ENCODE measurements at places on chromosomes 6 and 20.

DNA sequence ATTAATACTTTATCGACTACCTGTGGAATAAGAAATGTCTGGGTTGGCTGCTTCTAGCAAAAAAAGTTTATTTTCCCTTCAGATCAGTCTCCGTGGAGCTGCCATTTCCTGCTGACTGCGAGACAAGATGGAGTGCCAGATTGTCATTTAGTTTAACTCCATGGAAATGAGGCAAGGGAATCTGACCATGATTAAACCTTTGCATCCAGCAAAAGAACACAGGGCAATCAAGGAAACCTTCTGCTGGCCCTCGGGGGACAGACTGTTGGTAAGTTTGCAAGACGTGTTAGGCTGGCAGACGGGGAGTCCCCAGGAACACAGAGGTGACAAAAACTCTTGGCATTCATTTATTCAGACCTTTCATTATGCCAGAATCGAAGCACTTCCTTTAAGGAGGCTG, 52.2 kb upstream of the SPACA1 start:
- no peak for DNase-seq

- DNase-seq = no peak
These were observed 2.4 kb downstream of the C6orf132 start for GRCh38 chr6:42140032-42140431.

DNA sequence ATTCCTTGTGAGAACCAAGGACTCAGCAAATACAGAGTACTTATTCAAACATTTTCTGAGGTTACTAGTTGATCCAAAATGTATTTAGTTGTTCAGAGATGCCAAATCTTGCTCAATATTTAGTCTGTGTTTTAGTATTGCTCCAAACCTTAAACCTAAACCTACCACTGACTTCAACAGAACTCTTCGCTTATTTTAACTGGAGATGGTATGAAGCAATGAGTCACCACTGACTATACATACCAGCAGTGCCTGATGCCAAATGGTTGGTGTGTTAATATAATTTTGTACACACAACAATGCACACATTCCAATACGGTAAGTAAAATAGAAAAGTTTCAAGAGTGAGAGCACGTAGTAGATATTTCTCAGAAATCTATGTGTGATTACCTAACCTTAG, 1.9 kb upstream of the SPTLC3 start:
- DNase-seq = no peak

DNA sequence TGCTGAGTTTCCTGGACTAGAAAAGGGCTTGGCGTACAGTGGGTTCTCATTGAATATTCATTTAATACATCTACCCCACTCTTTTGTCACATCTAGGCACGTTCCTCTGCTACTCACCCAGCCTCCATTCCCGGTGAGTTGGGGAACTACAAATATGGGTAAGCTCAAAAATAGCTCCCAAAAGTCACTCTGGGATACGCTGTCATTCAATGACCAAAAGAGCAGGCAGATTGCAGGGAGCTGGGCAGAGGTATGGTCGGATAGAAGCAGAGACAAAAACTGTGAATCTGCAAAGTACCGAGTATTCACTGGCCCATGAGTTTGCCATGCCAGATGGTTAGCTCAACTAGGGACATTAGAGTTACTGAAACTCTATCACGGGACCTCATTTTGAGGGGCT, 103.9 kb upstream of the SASH1 start:
- no peak for DNase-seq

DNA sequence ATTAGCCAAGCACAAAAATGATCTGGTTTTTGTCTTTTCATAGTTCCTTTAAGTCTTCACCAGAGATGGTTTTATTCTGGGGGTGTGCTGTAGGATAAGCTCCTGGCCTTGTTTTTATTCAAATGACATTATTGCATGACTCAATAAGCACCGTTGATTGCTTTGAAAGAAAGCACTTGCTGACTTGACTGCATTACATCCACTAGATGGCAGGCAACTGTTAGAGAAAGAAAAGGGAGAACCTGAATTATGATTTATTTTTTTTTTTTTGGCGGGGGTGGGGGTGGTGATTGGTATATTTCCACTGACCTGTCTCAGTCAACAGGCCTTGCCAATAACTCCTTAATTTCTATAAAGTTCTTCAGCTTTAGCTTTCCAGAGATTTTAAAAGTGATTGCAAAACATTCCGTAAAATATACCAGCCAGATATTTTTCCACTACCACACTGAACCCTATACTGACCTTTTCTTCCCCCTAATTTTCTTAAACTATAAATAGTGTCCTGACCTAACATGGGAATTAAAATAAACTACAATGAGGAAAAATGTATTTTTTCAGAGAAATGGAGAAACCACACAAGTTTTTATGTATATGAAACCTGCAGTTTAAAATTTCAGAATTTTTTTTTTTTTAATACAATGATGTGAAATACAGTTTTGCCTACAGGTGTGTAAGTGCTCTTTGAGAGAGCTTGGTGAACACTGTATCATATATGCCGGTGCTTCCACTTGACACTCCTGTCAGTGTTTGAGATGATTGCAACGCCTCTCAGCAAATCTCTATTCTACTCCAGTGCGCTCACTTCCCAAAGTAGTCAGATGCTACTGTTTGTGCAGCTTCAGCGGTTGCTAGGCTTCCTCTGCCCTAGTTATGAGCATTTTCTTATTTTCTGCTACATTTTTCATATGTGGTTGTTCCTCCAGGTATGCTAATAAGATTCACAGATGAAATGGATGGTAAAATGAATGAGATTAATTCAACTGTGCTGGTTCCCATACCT, 274.3 kb downstream of the CD109 start:
- no peak for DNase-seq

- no peak for DNase-seq
These were observed 214.4 kb downstream of the PTPRK start for GRCh38 chr6:128305976-128306375.

GRCh38 chr20:48957053-48957481, 35.6 kb downstream of the ARFGEF2 start:
- no peak for DNase-seq

GRCh38 chr20:39993742-39994141, 695.3 kb downstream of the MAFB start:
- DNase-seq = no peak

DNA sequence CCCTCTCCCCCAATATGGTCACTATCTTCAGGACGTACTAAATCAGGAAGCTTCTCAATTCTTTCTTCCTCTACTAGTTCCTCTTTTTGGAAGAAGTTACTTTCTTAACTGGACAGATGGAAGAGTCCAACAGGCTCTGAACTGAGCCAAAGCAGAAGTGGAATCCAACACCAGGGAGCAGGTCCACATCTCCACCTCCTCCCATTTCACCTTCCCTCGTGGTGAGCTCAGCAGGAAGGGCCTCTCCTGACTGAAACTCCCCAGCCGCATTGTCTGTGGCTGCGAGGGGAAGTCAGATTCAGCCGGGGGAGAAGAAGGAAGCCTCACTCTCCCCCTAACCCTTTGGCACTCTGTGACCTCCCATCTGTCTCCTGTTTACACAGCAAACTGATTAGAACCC, 63.8 kb upstream of the UST start:
- no peak for DNase-seq

GRCh38 chr6:55818482-55818881, 56.9 kb downstream of the BMP5 start:
- DNase-seq = no peak

GRCh38 chr6:154241581-154241980, 115.0 kb downstream of the IPCEF1 start:
- no peak for DNase-seq

- peak; percentile 62 for DNase-seq
These were observed 1.3 kb downstream of the VEGFA start for GRCh38 chr6:43771210-43771857.

GRCh38 chr20:14984768-14985622, 647.6 kb upstream of the FLRT3 start:
- DNase-seq = no peak

DNA sequence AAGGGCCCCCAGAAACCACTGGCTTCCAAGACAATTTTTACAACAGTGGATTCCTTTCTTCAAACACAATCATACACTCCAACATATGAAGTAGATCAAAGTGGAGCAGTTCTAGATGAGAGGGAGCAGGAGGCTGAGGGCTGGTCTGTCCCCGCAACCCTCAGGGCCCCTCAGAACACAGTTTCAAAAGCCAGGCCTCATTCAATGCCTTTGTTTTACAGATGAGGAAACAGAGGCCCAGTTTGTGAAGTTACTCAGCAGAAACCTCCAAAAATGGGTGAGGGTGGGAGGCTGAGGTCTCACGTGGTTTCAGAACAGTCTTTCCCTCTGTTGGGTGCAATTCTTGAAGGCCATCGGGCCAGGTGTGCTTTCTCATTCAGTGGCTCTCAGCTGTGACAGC, 134.9 kb downstream of the SCML4 start:
- DNase-seq = no peak

GRCh38 chr6:153616506-153616905, 422.5 kb upstream of the OPRM1 start:
- DNase-seq = no peak

GRCh38 chr6:112360498-112360897, 13.4 kb downstream of the RFPL4B start:
- DNase-seq = no peak

GRCh38 chr20:58604128-58604881, 46.8 kb upstream of the STX16 start:
- DNase-seq = no peak

GRCh38 chr6:53944091-53944490, 149.3 kb downstream of the LRRC1 start:
- no peak for DNase-seq

GRCh38 chr6:104108634-104109033, 751.1 kb downstream of the HACE1 start:
- no peak for DNase-seq

GRCh38 chr20:44706301-44707017, 8.7 kb upstream of the CCN5 start:
- no peak for DNase-seq

- DNase-seq = no peak
These were observed 50.5 kb upstream of the CSE1L start for GRCh38 chr20:48995589-48995988.

DNA sequence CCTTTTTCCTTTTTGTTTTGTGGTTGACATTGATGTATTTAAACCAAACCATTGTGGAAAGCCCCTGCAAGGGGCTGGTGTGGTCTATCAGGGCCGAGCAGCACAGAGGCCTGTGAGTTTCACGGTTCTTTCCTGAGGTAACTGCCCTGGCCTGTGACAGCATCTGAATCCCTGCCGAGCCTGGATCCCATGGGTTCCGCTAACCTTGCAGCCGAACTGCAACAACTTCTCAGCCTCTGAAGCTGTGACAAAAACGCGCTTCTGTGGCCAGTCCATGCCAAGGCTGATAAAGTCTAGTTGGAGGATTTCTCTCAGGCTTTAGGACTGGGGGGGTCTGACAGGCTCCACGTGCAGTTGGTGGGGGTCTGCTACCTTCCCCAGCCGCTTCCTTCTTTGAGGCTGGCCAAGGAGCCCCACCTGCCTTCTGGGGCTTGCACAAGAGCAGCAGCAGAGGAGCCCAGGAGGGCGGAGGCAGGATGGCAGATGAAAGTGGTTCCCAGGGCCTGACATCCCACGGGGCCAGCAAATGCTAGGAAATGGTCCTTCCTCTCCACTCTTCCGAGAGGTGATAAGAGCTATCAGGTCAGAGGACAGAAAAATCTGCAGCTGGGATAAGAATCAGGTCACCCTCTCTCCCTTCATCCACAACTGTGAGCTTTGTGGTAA, 150.9 kb downstream of the PREX1 start:
- no peak for DNase-seq

DNA sequence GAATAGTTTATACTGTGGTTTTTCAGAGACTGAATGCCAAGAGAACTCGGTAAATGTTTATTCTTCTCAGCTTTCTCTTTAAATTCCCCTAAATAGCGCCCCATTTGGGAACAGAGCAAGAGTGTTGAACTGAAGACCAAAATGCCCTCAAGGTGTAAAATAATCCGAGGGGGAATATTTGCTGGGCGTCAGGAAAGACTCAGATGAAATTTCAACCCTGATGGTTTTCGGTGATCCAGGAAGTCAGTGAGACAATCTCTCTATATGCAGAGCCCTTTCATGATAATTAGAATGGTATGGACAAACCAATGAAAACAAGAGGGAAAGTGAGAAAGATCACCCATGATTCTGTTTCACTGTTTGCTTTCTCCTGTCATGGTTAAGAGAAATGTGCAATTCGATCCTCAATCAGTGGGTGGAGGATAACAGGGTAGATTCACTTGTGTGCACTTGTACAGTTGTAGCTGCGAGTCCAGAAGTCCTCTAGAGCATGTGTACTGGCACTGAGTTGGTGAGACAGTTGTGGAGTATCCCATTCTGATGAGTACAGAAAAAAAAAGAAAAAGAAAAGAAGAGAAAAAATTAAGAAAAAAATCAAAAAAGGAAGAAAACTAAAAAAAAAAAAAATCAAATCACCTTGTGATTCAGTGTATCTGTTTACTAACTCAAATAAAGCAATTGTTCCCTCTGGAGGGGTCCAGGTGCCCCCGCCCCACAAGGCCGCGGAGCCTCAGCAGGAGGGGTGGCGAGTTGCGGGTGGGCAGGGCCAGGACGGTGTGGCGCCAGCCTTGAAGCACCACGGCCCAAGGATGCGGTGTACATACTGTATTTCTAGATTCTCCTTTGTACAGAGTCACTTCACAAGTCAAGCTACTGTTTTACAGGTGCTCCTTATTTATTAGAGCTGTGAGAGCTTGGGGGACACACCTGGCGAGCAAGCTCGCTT, 164.9 kb downstream of the SCML4 start:
- DNase-seq = no peak

GRCh38 chr6:16190214-16190613, 48.2 kb upstream of the GMPR start:
- DNase-seq = no peak

DNA sequence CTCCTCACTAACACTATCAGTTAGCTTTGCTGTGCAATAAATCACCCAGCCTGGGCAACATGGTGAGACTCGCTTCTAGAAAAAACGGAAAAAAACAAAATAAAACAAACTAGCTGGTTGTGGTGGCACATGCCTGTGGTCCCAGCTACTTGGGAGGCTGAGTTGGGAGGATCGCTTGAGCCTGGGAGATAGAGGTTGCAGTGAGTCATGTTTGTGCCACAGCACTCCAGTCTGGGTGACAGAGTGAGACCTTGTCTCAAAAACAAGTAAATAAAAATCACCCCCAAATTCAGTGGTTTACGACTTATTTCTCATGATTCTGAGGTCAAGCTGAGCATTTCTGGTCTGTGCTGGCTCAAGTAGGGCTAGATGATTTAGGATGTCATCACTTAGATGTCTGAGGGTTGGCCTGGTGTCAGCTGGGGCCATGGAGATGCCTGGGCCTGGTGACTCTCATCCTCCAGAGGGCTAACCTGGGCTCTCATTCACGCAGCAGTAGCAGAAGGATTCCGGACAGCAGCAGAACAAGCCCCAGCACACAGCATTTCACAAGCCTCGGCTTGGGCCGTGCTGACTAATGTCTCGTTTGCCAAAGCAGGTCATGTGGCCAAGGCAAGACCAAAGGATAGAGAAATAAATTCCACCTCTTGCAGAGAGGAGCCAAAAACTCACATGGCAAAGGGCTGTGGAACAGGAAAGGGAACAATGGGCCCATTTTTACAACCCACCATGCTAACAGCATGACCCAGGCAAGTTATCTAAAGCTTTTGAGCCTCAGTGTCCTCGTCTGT, 32.5 kb downstream of the MGME1 start:
- no peak for DNase-seq

GRCh38 chr6:156701966-156702365, 75.2 kb upstream of the ARID1B start:
- DNase-seq = no peak

GRCh38 chr20:25042531-25043498, 15.1 kb downstream of the ACSS1 start:
- no peak for DNase-seq

GRCh38 chr6:113644861-113645575, 212.1 kb upstream of the MARCKS start:
- DNase-seq = no peak
